ENCODE measurements at places on chromosomes 12 and 14.

- no peak for DNase-seq
These were observed 1.1 kb downstream of the AJUBA start for GRCh38 chr14:22981090-22981875.

GRCh38 chr12:64256166-64256800 lies 34.2 kb upstream of the KICS2 start:
- DNase-seq: peak; percentile 65

GRCh38 chr14:39434401-39434800 lies 2.2 kb upstream of the FBXO33 start:
- no peak for DNase-seq

GRCh38 chr12:9118158-9118557 lies 2.4 kb upstream of the A2M start:
- peak; percentile 25 for DNase-seq

- no peak for DNase-seq
These were observed 48.2 kb upstream of the DYNC1H1 start for GRCh38 chr14:101915871-101916815.

GRCh38 chr14:87411370-87411769 lies 581.6 kb downstream of the GALC start:
- no peak for DNase-seq

- no peak for DNase-seq
These were observed 278.2 kb downstream of the PDZRN4 start for GRCh38 chr12:41466300-41466699.

DNA sequence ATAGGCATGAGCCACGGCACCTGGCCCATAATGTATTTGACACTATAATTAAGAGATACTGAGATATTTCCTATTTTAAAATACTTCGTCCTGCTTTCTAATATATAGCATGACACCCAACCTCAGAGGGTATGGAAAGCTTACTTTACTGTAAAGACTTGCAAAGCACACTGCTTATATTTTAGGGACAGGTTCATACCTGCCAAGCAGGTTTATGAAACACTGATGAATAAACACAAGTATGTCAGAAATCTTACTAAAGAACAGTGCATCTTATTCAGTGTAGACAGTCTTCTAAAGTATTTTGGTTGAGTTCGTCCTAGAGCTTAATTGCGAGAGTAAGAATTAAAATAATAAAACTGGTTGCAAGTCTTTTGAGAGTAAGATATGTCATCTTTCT lies 65.4 kb downstream of the PPFIBP1 start:
- no peak for DNase-seq

GRCh38 chr12:55816881-55817344 lies 611 bp downstream of the SARNP start:
- no peak for DNase-seq

GRCh38 chr12:46438719-46439319 lies 66.2 kb upstream of the SLC38A2 start:
- DNase-seq: no peak

DNA sequence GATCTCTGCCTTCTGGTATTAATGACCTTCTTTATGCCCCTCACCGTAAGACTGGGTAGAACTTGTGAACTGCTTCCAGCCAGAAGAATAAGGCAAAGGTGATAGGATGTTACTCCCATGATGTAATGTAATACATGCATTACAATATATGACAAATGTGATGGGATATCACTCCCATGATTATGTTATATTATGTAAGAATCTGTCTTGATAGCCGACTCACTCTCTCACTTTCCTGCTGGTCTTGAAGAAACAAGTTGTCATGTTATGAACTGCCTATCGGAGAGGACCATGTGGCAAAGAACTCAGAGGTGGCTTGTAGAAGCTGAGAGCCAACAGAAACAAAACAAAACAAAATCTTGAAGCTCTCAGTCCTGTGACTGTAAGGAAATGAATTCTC lies 30.6 kb upstream of the OSBPL8 start:
- DNase-seq: no peak

DNA sequence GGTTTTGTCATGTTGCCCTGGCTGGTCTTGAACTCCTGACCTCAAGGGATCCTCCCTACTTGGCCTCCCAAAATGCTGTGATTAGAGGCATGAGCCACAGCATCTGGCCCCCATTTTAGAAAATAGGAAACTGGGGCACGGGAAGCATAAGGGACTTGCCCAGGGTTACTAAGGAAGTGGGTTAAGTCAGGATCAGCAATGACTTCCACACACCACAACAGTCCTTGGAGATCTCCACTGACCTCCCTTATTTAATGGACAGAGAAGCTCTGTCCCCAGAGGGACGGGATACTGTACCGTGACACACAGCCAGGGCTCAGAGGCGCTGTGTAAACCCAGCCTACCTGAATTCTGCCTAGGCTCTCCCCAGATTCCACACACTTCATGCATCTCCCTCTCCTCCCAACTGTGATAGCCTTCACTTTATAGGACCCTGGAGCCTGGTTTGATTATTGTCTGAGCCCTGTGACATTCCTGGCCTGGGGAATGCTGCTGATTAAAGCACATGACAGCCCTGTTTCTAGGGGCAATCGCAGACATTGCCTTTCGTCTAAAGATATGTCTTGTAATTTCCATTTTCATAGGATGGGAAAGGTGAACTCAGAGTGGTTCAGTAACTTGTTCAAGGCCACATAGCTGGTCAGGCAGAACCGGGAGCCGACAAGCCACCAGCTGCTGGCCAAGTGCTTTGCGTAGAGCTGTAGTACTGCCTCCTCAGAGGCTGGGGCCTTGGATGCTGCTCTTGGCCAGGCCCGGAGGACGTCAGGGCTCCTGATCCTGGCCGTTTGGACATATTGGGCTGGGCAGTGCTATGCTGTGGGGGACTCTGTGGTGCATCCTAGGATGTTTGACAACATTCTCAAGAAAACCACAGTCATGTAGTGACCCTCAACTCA lies 20.8 kb downstream of the SERPINA1 start:
- no peak for DNase-seq

DNA sequence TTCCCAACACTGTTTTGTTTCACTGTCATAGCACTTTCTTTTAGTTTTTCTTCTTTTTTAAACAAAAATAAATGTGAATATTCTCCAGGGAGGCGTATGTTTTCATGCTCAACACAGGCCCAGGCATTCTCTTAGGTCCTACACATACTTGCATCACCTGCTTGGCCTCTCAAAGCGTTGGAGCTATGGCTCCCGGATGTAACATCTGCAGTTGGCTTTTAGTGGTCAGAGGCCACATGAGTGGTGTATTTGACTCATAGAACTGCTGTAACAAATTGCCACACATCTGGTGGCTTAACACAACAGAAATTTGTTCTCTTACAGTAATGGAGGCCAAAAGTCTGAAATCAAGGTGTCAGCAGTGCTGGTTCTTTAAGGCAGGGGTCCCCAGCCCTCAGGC lies 44.6 kb upstream of the VRK1 start:
- no peak for DNase-seq

DNA sequence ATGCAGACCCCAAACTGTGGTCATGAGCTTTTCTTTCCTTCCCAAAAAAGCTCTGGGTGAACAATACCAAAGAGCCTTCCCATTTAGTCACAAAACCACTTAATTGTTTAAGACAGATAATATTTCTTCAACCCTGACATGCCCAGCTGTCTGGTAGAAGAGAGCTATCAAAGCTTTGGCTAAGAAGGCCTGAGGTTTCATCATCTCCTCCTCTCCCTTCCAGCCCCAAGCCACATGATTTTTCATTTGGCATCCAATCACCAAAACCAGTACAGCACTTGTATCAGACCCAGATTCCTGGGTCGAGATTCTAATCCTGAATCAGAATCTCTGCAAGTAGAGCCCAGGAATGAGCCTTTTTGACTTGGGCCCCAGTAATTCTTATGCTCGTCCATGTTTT lies 199.6 kb upstream of the TMEM260 start:
- no peak for DNase-seq

GRCh38 chr14:51318813-51319597 lies 79.0 kb downstream of the TMX1 start:
- no peak for DNase-seq

GRCh38 chr14:55877942-55878341 lies 240.3 kb upstream of the PELI2 start:
- no peak for DNase-seq

- peak; percentile 75 for DNase-seq
These were observed 4.4 kb downstream of the KMT2D start for GRCh38 chr12:49055978-49056754.

DNA sequence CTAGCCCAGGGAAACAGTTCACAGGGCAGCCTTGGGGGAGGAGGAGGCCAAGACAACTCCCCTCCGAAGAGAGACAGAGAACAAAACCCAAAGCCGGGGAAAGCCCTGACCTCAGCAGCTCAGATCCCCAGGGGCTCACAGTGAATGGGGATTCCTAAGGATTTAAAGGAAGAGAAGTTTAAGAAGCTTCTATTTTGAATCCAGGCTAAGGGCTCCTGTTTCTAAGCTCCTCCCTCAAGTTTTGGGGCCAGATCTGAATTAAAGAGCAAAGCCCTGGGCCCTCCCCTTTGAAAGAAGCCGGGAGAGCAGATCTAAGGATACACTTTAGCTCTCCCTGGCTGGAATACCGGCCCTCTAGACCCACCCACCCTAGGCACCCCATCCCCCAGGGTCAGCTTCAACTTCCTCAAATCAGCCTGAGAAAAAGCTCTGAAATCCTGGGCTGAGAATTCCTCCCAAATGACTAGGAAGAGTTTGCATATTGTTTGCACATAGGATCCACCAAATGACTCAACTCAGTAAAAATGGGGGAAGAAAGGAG lies 3.9 kb downstream of the KDM2B start:
- no peak for DNase-seq

DNA sequence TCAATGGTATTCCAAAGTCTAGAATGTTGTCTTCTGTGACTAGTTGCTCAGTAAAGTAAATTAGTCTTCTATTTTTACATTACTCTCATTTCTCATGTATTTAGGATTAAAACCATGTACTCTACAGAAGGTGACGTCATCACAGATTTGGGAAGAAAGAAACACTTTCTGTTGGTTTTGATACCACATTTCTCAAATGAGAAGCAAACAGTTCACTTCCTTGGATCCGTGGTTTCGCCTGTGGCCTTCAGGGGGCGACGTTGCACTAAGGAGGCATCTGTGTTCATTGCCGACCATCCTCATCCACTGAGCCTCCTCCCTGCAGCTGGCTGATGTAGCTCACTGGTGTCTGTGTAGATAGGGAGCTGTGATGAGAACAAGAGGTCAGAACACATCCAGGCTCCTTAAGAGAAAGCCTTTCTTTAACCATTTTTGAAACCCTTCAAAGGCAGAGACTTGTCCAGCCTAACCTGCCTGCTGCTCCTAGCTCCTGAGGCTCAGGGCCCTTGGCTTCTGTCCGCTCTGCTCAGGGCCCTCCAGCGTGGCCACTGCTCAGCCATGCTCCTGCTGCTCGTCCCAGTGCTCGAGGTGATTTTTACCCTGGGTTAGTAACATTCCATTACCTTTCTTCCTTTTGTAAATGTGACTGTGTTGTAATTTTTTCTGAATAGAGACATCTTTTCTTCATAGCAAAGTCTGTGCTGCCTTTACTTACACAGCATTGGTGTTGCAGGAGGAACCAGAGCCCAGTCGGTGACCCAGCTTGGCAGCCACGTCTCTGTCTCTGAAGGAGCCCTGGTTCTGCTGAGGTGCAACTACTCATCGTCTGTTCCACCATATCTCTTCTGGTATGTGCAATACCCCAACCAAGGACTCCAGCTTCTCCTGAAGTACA lies 220.6 kb upstream of the OR4E1 start:
- peak; percentile 63 for DNase-seq

GRCh38 chr12:109842021-109842420 lies 8.8 kb upstream of the TRPV4 start:
- no peak for DNase-seq

DNA sequence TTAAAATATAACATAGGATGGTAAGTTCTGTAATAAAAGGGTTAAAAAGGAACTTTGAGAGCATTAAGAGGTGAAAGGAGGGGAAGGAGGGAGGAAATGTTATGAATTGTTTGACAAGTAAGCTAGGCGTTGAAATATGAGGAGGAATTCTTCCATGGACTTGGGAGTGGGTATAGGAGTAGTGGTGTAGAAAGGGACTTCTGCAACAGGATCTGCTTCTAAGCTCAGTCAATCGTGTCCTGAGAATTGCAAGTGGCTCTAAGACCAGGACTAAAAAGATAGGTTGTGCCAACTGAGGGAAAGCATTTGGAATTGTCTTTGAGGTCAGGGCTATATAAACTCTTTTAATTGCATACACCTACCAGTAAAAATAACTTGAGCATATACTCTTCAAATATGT lies 74.1 kb upstream of the SLC38A2 start:
- DNase-seq: no peak

GRCh38 chr14:99937475-99938244 lies 127.6 kb upstream of the EVL start:
- DNase-seq: no peak

DNA sequence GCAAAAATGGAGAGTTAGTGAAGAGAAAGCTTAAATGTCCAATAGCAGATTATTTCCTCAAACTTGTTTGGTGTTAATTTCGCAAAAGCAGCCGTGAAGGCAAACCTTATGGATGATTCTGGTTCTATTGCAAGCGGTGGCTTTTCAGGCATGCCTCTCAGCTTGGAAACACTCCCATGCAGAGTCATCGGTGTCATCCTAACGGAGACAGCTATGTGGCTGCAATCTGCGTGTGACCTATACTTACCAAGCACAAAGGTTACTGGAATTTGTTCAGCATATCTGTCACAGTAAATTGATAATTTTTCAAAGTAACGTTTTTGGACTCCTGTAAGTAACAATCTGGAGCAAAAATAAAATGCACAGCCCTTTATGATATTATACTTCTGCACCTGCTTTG lies 5.0 kb downstream of the BEST3 start:
- DNase-seq: no peak

- peak; percentile 10 for DNase-seq
These were observed 21.7 kb downstream of the AICDA start for GRCh38 chr12:8590842-8591545.

DNA sequence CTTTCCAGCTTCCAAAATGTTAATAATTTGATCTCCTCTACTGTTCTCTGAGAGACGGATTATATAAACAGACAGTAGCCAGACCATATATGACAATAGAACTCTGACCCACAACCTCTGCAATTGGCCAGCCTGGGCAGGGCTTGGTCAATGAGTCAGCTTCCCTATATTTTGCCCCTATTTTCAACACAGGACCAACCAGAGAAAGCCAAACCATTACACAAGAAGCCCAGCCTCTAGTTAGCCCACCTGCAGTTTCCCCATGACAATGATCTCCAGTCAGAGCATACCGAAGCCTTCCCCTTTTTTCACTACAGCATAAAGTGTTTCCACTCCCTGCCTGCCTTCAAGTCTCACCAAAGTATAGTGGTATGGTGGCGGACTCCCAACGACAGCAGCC lies 7.6 kb upstream of the EXD2 start:
- no peak for DNase-seq

GRCh38 chr12:120981407-120981941 lies 3.1 kb downstream of the HNF1A start:
- DNase-seq: no peak
